HCEC 1CT (cell line): ENCODE measurements at places on chromosomes 7 and 10.
A peak's percentile ranks its signal among the peaks of the same experiment; 100 is the strongest.

GRCh38 chr10:43056568-43057011, 20.3 kb upstream of the RET start:
- no peak for DNase-seq

DNA sequence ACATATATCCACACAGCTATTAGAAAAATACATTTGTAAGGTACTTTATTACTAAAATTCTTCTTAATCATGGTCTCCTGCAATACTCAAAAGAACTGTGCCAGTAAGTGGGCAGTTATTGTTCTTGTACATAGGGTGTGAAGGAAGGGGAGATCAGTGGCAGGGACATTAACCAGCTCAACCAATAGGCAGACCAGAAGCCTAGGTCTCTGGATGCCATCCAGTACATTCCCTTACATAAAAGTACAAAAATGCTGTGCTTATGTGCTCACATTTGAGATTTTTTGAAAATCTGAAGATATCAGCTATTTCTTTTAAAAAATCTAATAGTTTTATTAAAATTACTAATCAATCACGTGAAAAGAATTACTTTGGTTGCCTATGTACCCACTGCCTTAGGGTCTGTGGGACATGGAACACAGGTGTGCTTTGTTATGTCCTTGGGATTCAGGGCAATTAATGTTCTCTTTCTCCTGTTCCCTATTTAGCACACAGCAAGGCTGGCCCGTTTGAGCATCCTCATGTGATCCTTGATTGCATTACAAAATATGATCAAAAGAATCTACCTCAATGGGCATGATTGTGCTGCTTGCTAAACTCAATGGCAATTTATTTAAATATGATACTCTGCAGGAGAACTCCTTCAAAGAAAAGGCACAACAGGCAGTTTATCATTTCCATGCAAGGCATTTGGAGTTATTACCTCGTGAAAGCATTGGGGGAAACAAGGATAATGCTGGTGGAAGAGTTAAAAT, 22.7 kb downstream of the TWIST1 start:
- DNase-seq: no peak

- DNase-seq: no peak
These were observed at the start of gene COL26A1 for GRCh38 chr7:101362334-101363195. TSS of gene COL26A1 (plus strand) at chr7:101362875. CDS start at chr7:101363033, 158 bp downstream.

DNA sequence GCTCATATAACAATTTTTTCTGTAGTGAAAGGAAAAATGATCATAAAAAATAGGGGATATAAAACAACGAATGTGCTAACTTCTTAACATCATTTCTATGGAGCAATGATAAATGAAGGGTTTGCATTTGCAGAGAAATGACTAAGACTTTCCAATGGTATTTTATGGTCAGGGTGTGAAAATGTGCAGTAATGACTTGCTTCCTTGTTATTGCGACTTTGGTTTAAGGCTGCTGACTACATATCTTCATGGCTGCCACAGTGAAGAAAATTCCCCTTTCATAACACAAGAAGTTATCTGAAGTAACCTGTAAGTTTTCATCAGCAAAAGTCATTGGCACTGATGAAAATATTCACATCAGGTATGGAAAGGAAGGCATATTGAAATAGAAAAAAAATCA, 166.1 kb upstream of the NRG3 start:
- DNase-seq: no peak

- no peak for DNase-seq
These were observed 133.2 kb downstream of the CAMK1D start for GRCh38 chr10:12482587-12482986.

DNA sequence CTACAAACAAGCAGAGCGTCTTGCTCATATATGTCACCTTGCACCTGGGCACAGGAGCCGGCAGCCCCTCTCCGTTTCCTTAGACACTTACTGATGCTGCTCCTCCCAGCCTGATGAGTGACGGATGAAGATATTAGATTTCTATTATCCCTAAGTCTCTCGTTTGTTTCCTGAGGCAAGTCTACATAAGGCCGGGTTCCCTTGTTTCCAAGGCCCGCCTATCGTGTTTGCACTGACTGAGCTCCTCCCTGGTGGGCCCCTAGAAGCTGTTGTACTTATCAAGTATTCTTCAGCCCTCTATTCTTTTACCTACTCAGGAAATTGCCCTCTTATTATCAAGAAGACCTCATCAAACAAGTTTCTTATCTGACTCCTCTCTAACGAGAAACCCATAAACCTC, 18.5 kb downstream of the SH3PXD2A start:
- no peak for DNase-seq

- peak; percentile 90 for DNase-seq
These were observed 288.9 kb upstream of the KLF6 start for GRCh38 chr10:4073912-4074311.

DNA sequence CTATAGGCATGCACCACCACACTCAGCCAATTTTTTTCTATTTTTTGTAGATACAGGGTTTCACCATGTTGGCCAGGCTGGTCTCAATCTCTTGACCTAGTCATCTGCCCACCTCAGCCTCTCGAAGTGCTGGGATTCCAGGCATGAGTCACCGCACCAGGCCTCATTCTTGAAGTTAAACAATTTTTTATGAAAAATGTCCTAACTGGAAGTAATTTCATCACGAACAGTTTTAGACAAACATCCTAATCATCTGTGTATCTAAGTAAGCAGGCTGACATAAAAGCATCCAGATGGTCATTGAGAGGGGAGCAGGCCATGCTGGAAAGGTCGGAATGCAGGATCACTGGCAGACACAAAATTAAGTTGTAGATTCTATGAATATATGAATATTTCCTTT, 269.1 kb downstream of the ZMYND11 start:
- peak; percentile 86 for DNase-seq

GRCh38 chr10:26085549-26085948, 131.0 kb upstream of the GAD2 start:
- DNase-seq: no peak

DNA sequence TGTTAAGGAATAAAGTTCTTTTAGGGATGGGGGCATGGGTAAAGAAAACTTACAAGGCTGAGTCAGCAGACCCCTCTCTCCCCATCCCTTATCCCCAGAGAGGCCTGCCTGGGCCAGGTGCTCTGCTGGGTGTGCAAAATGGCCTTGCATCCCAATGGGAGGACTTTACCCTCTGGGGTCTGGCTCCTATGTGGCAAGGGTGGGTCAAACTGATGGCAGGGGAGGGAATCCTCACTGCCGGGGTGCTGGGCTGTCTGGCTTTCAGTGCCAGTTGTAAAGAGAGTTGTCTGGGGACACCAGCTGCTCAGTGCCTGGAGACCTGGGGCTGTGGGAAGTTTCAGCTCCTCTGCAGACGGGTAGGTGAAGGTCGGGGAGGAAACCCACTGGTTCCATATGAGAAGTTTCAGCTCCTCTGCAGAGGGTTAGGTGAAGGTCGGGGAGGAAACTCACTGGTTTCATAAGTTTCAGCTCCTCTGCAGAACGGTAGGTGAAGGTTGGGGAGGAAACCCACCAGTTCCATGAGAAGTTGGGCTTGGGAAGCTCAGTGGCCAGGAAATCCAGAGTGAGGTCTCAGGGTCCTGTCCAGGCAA, 127.2 kb upstream of the PODXL start:
- no peak for DNase-seq

- DNase-seq: no peak
These were observed 218.3 kb downstream of the TRIL start for GRCh38 chr7:28739826-28740225.

DNA sequence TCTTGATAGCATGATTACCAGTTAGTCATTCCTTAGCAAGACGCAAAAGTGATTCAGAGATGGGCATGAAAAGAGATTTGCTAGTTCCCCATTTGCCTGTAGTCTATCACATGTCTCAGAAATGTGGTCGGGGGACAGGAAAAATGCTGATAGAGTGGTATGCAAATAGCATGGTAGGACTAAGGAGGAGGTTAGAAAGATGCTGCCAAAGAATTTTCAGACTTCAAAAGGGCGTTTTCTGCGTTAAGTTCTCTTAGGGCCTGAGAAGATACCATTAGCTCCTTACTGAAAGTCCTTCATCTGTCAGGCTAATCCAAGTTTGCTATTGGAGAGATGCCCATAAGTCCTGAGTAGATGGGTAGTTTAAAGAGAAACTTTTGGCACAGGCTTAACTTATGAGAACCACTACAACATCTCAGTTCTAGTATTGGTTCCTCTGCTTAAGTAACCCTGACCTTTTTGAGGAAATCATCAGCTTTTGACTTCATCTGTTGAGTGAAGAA, 2.7 kb downstream of the CALD1 start:
- DNase-seq: peak; percentile 51

- DNase-seq: no peak
These were observed 109.8 kb upstream of the PTN start for GRCh38 chr7:137453356-137453755.

GRCh38 chr10:132493756-132494290, 43.8 kb upstream of the INPP5A start:
- DNase-seq: no peak

DNA sequence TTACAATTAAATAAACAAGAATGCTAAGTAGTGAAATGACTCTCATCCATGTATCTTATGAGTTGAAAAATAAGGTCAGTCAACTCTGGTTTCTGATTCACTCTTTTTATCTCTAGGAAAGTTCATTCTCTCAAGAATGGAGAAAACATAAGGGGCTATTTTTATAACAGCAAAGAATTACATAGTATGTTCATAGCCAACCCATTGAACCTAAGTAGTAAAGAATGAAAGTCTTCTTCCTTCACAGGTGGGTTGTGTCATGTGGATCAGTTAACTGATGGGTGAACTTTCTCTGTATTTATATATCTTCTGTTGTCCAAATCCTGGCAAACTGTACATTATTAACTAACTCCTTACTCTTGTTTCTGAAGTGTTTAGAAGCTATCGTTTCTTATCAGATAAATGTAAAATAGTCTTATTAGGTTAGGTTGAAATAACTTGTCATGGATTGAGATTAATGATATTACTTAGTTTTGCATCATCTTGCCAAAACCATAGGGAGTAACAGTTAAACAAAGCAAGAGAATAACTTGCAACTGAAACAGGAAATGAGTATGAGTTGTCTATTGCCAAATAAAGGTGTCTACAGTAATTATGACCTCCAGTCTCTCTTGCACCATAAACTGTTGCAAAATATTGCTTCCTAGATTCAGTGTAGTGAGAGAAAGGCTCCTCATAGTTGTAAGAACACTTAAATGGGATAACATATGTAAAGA, 86.8 kb downstream of the ANKRD7 start:
- no peak for DNase-seq

DNA sequence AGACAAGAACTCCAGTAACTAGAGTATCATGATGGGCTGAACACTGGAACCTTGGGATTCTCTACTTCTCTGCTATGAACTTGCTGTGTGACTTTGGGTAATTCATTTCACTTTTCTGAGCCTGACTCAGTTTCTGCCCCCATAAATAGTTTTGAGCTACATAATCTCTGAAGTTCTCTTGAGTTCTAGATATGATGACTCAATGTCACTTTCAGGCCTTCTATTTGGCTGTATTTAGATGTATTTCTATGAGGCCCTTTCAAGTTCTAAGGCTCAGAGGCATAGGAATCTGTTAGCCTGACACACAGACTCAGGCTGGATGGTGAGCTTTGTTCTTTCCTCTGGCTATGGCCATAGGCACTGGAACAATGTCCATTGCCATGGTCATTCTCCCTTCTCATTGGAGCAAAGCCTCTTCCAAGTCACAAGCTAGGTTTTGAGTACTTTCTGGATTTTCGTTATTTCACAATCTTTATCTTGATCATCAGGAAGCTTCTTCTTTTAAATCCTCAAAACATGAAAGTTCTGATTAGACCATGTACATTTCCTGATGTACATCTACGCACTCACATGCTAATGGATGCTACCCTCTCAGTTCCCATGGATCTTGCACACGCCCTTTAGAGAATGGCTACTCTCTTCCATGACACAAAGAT, 101.6 kb downstream of the TES start:
- no peak for DNase-seq

DNA sequence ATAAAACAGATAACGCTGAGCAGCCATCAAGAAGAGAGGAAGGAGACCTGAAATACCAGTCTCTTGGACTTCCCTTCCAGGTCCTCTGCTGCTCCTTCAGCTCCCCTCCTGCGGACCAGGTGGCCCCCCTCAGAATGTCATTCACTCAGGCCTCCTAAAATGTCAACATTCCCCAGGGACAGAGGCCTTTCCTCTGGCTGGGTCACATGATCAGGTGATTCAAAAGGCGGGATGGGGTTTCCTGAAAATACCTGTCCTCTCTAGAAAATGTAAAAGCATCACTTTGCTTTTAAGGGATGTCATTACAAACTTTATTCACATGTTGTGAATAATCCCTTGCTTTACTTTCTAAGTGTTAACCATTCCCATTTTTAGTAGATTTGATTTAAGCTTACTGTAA, 311.1 kb downstream of the INHBA start:
- DNase-seq: no peak

DNA sequence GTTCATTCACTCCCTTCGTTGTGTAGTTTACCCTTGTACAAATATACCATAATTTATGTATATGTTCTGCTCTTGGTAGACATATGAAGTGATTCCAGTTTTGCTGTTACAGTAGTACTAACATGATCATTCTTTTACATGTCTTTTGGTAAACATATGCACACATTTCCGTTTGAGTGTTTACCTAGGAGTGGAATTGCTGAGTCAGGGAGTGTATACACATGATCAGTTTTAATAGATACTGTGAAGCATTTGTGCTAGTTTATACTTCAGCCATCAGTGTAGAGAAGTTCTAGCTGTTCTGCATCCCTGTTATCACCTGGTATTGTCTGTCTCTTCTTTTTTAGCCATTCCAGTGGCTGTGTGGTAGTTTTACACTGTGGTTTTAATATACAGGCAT, 34.5 kb upstream of the CYP26C1 start:
- no peak for DNase-seq

DNA sequence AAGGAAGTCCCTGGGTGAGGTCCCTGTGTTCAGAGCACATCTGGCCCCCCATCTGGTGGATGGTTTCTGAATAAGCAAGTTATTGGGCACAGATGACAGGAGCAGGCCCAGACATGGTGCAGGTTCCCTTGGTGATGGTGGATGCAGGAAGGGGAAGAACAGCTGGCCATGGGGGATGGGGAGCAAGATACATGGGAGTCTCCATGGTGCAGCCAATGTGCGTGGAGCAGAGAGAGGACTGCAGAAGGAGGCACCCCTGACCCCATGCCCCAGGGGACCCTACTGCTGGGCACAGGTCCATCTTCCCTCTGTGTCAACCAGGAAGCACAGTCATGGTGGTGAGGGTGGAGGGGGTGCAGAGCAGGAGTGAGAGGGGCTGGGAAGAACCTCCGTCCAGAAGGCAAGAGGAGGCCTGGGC, 43.8 kb upstream of the RABGEF1 start:
- peak; percentile 25 for DNase-seq

GRCh38 chr10:129344103-129344502, 122.9 kb upstream of the MGMT start:
- DNase-seq: no peak

DNA sequence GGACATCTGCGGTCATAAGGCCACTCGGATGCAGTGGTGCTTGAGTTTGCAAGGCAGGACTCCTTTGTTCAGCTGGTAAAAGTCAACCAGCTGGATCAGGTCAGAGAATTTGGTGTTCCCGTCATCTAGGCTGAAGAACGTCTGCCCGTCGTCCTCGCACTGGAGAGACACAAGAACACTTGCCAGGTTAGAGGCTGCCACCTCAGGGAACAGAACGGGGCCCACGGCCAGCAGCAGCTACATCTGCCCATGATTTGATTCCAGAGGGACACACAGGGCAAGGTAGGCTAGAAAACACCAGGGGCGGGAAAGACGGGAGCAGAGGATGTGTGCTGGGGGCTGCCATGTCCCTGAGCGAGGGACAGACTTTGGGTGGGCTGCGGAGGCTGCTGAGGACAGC, 27.7 kb upstream of the DDC start:
- no peak for DNase-seq
